ENCODE measurements at places on chromosomes 4 and X. TPM values are rescaled to one million over a fixed set of nuclear protein-coding genes. Genes with fewer than 3 reads are reported as not detected.

DNA sequence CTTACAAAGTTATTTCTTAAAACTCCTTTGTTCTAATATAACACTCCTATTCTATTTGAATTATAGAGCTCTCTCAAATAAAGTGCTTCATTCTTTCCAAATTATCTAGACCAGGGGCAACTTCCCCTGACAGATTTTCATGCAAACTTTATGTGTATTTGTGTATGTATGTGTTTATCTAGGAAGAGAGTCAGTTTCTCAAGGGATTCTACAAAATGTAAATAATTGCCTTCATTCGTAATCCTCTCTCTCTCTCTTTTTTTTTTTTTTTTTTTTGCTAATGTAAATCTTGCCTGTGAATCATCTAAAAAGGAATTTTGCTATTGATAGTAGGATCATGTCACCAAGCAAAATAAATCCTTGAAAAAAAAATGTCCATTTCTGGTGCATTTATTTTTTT lies 38.9 kb upstream of the RBPJ start:
- no peak for DNase-seq

GRCh38 chr4:89447543-89447942 lies 139.9 kb upstream of the GPRIN3 start:
- DNase-seq = no peak

DNA sequence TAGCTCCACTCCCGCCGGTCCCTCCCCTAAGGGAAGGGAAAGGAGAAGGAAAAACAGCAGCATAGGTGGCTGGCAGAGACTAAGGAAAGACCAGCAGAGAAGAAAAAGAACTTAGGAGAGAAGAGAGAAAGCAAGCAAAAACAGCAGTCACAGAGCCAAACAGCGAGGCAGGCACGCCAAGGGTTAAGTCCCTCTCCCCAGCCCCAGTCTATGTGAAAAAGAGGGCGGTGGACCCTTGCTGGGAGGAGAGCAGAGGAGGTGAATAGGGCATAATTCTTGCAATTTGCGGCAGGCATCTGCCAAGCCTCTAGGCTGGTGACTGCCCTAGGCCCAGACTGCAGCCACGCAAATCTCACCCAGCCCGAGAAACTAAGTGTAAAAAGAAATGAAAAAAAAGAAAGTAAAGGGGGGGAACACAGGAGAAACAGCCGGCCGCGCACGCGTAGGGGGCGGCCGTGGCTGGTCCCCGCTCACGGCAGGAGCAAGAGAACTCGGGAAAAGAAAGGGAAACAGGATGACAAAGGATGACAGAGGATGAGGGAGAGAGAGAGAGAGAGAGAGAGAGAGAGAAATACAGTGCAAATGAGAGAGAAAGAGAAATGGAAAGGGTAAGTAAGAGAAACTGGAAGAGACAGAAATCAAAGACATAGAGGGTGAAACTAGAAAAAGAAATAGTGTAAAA lies 48.6 kb downstream of the MAGEA9 start:
- DNase-seq = no peak

Gene TMEM185A
- 57.4 TPM for polyA plus RNA-seq

Gene GRIA3
- 2.6 TPM for polyA plus RNA-seq

All from left renal pelvis (tissue), 4 donors.